ENCODE measurements at places on chromosomes 1 and 21.

- no peak for DNase-seq
Measured at GRCh38 chr1:53660666-53661065, 78.3 kb downstream of the GLIS1 start.

DNA sequence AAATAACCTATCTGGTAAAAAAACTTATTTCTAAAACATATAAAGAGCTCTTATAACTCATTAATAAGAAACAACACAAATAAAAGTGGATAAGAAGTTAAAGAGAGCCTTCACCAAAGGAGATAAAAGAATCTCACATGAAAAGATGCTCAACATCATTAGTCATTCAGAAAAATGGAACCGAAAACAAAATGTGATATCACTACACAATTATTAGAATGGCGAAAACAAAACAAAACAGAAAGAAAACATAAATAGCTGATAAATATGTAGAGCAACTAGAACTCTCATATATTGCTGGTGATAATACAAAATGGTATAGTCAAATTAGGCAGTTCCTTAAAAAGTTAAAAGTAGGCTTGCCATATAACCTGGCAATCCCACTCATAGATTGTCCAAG, 1109.3 kb downstream of the PLA2G4A start:
- no peak for DNase-seq

DNA sequence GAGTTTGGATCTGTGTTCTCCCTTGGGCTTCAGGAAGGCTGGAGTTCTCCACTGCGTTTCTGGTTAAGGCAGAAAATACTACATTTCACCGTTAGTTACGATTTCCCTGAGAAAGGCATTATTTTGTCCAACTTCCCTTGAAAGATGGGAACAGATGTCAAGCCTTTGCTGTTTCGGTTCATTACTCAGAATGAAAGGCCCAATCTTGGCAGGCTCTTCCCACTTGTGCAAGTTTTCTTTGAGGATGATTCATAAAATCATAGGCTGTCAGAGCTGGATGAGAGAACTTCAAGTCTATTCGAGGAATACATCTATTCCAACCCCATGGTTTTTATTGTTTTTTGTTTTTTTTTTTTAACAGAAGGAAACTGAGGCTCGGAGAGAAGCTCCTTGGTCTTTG, 205.2 kb downstream of the GRIK3 start:
- no peak for DNase-seq

DNA sequence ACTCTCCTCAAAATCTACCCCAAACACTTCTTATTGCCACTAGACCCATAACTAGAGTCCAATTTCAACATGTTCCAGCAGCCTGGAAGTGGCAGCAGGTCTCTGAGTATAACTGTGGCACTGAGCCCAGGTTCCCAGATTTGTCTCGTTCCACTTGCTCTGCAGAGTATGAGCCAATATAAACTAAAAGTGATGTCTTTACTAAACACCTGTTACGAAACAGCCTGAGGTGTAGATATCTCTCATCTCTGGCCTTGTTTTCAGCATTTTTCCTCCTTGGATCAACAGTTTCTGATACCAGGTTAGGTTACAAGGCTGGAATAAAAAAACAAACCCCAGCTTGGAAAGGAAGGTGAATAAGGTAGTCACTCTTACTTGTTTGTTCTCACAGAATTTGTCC, 25.2 kb upstream of the PRDX6 start:
- DNase-seq, result no peak

- DNase-seq, result no peak
Measured at GRCh38 chr1:34839526-34840305, 19.8 kb downstream of the SMIM12 start.

All from Right ventricle myocardium superior (tissue), 1 donor.